ENCODE measurements at places on chromosomes 2 and 18. TPM values are rescaled to one million over a fixed set of nuclear protein-coding genes. Genes with fewer than 3 reads are reported as not detected.

DNA sequence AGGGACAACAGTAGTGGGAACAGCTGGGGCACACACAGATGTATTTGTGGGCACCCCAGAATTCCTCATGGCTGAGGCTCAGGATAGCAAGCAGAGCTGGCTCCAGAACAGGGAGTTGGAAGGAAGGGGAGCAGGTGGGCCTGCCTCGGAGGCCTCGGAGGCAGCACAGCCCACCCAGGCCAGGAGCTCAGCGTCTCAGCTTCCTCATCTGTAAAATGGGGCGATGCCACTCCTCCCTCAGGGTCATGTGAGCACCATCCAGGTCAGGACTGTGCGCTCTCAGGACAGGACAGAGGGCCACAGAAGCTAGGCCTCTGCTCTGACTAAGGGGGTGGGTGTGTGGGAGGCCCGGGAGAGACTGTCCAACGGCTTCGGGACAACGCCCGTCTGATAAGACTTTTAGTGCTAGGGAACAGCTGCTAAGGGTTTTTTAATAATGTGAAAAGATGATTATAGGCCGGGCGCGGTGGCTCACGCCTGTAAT is 106.2 kb downstream of the HDAC4 start:
- DNase-seq = no peak

The LYPD6 gene
- polyA plus RNA-seq = 14.7 TPM

The GAREM1 gene
- 13.7 TPM for polyA plus RNA-seq

GRCh38 chr2:26605195-26605998 is 35.8 kb downstream of the CIB4 start:
- no peak for DNase-seq

The KYNU gene
- polyA plus RNA-seq = 0.56 TPM

GRCh38 chr2:217418090-217418489 is 558.2 kb upstream of the TNP1 start:
- DNase-seq = no peak

The SLC4A3 gene
- polyA plus RNA-seq = 13.7 TPM

GRCh38 chr18:70022636-70023035 is 75.0 kb upstream of the CD226 start:
- no peak for DNase-seq

DNA sequence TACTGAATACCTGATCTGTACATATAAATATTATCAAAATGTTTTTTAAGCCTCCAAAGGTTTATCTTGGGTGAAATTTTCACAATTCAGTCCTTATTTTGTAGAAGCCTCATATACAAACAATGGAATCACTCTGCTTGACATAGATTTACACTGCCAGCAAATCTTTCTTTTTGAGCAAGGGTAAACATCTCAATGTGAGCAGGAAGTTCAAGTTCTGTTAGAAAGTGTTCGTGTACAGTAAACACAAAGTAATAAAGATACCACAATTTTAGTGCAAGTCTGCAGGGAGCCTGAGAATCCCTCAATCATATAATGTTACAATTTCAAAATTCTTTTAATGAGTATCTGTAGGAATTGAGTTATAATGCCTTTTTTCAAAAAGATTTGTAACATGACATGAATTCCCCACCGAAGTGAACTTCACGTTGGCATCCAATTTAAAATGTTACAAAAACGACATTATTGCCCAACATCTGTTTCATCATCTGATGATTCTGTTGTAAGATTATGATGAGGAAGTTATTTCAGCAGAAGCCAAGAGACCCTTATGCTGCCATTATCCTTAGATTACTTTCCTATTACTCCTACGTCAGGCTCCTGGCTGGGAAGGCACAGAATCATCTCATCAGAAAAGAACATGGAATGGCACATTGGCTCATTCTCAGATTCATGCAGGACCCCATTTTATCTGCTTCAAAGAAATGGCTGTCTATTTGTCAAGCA is 283.9 kb upstream of the ACVR2A start:
- peak; percentile 66 for DNase-seq

DNA sequence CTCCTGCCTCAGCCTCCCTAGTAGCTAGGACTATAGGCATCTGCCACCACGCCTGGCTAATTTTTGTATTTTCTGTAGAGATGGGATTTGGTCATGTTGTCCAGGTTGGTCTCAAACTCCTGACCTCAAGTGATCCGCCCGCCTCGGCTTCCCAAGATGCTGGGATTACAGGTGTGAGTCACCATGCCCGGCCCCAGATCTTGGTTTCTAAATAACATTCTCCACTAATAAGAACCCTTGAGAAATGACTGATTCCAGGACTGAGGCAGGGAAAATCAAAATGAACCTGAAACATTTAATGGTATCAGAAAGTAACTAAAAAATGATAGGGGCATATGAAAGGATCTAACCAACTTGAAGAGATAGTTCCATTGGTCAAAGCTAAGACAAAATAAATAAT is 34.0 kb downstream of the BMPR2 start:
- DNase-seq = no peak

GRCh38 chr2:5519286-5519685 is 172.9 kb upstream of the SOX11 start:
- DNase-seq = no peak

- DNase-seq = no peak
These were observed 227.5 kb downstream of the C1D start for GRCh38 chr2:67835266-67835665.

GRCh38 chr2:70946832-70947442 is 11.2 kb downstream of the ATP6V1B1 start:
- peak; percentile 30 for DNase-seq

Measured in right lung (tissue), 10 donors.